Activated gamma-delta T cell treated with anti-CD3 and anti-CD28 coated beads, Interleukin-2, amount 50 U/mL, for 16 hours (primary cell): ENCODE measurements at places on chromosomes 2 and 18.

GRCh38 chr18:39190508-39190907, 1624.9 kb upstream of the CELF4 start:
- DNase-seq: no peak

DNA sequence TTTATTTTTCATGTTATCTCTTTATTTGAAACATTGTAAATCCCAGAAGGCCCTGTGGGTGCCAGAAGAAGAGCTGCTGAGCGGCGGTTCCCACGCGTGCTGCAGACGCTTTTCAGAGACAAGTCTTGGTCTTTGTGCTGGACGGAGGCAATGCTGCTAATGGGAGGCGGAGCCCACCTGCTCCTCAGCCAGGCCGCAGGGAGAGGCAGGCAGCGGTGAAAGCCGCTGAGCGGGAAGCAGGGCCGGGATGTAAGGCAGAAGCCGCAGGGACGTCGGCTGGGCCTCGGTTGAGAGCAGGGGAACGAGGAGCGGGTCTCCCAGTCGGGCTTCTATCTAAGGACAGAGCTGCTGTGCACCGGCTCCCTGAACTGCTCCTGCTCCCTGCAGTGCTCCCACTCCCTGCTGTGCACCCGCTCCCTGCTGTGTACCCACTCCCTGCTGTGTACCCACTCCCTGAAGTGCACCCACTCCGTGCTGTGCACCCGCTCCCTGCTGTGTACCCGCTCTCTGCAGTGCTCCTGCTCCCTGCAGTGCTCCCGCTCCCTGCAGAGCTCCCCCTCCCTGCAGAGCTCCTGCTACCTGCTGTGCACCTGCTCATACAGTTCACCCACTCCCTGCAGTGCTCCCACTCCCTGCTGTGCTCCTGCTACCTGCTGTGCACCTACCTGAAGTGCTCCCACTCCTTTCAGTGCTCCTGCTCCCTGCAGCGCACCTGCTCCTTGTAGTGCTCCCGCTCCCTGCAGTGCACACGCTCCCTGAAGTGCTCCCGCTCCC, 16.4 kb downstream of the TMEM18 start:
- DNase-seq: no peak

DNA sequence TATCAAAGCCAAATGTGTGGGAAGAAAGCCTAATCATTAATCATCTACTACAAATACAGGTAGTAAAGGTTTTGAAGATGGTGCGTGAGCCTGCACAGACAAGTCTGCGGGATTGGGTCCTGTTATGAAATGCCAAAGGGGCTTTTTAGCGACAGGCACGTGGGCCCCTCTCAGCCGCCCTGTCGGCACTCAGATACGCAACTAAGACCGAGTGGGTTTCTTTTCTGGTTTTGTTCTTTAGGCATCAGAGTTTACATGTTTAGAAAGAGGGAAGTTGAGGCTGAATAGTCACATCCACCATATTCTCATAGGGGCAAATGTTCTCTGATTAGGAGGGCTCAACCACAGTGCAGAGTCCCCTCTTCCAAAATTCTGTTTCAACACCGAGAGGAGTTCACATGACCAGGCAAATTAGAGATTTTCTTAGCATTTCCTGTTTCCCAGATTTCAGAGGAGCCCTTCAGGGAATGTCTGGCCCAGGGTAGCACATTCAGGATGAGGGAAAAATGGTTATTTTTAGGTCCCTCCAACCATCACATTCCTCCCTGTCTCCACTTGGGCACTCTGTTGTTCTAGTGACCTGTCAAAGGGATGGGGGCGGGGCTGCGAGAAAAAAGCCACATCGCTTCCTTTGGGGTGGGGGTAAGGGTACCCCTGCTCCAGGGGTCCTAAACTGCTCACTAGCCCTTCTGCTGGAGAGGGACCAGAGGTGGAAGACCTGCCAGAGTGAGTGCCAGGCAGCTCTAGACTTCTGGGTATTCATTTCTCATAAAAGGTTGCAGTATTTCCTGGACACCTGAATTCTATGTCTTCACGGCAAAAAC, 159.2 kb downstream of the BCL2 start:
- no peak for DNase-seq

DNA sequence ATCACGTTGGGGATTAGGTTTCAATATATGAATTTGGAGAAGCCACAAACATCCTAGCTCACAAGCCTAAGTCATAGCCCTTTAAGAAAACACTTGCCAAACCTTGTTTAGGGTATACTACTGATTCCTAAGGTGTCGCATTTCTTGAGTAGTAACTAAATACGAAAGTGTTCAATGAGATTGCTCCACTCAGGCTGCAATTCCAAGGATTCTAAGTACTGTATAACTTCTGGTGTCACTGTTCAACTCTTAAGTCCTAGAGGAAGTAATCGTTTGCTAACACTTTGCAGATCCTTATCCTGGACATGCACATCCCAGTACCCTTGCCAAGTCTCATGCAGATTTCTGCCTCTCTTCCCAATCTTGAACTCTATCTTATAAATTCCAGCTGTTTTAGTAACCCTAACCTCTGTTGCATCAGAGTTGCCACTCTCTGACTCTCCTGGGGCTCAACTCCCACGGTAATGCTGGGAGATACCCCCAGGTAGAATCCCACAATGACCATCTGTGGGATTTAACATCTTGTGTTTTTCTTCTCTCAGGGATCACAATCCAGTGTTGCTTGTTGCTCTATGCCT, 122.4 kb downstream of the HIBCH start:
- DNase-seq: no peak

DNA sequence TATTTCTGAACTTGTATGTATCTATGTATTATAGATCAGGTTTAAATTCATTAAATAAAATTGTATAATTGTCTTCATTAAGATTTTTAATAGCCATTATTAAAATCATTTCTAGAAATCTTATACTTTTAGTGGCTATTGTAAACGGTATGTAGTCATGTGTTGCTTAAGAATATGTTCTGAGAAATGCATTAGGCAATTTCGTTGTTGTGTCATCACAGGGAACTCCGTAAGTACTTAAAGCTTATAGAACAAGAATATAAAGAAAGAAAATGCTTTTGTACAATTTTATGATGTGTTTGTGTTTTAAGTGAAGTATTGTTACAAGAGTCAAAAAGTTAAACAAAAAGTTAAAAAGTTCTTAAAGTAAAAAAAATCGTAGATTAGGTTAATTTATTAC, 765.8 kb downstream of the METTL4 start:
- DNase-seq: no peak

DNA sequence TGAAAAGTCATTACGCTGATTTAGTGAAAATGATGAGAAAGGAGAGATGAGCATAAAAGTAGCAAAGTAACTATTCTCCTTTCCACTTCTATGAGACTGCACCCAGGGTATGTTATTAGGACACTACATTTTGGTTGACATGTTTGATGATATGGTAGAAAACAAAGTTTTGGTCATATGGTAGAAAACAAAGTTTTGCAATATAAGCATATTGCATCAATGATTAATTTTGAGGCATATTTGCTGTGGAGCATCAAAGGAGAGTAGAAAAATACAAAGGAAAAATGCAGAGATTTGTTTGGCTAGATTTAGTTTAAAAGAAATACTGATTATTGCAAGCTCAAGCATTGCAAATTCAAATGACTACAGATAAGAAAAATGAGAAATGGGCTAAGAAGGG, 182.1 kb downstream of the KCNH7 start:
- DNase-seq: no peak

- DNase-seq: no peak
Observed at GRCh38 chr2:216624251-216624650, 9.0 kb upstream of the IGFBP2 start.

DNA sequence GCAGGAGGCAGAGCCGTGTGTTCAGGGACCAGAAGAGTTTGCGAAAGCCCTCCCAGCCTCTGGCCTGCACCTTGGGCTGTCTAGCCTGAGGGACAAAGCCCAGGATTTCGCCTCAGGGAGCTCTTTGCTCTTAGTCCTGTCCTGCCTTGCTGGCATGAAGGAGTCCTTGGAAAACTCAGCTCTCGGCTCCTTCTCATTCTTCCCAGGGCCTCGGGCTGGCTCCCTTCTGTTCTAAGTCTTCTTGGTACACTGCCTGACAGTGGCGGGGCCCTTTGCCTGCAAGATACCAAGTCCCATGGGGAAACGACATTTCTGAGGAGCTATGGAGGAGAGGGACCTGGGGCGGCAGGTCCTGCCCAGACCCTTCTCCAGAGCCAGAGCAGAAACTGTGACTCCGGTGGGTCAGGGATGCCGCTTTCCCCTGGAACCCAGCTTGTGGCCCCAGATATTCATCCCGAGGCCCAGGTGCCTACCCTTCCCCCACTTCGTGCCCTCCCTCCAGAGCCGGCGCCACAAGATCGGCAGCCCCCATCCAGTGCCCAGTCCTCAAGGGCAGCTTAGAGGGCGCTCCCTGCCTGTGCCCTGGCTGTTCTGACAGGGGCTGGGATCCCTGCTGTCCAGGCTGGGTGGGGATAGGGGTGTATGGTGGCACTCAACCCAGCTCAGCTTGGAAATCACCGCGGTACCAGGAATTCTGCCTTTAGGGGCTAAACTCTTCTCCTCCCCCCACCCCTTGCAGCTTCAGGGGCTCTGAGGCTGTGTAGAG, 5.5 kb upstream of the CYP26B1 start:
- DNase-seq: no peak

GRCh38 chr18:58992301-58993231, 127.9 kb downstream of the ZNF532 start:
- DNase-seq: no peak

GRCh38 chr2:105237045-105237765, 4.3 kb upstream of the GPR45 start:
- no peak for DNase-seq

GRCh38 chr18:74654638-74655037, 57.0 kb downstream of the ZNF407 start:
- DNase-seq: no peak

- DNase-seq: no peak
Observed at GRCh38 chr18:71238974-71239624, 950.3 kb downstream of the SOCS6 start.

DNA sequence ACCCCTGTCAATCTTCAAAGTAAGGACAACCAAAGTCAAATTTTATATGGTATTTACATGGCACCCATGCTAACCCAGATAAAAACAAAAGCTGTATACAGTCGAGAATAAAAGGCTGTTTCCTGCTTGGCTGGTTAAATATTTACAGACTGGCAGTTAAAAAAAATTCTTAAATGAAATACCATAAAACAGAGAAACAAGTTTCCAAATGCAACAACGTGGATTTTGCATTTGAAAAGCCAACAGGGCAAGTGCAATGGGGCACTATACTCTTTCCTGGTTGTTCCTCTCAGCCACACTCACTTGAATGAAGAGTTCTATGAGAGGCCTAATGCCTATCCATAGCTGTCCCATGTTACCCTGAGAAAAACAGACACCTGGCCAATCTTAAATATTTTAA, 6.1 kb upstream of the NR4A2 start:
- no peak for DNase-seq

GRCh38 chr18:13932285-13933025, 17.1 kb upstream of the MC2R start:
- DNase-seq: no peak

GRCh38 chr18:11886577-11887110, 21.5 kb downstream of the MPPE1 start:
- no peak for DNase-seq

GRCh38 chr2:209305026-209305425, 118.8 kb upstream of the MAP2 start:
- DNase-seq: no peak

DNA sequence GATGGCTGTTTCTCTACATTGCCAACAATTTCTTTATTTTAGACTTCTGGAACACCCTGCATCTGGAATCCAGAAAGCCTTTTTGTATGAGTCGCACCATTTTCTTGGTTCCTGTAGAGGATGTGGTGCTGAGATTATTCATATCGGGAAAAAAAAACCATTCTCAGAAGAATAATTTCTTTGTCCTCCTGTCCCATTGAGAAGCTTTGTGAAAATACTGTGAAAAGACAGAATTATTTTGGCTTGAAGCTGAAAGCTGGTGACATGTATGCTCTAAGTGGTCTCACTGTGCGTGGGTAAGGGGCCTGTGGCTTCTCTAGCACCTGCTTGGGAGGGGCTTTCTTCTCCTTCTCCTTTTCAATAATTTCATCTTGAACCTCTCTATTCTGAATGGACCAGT, 138.4 kb downstream of the FAM210A start:
- no peak for DNase-seq

DNA sequence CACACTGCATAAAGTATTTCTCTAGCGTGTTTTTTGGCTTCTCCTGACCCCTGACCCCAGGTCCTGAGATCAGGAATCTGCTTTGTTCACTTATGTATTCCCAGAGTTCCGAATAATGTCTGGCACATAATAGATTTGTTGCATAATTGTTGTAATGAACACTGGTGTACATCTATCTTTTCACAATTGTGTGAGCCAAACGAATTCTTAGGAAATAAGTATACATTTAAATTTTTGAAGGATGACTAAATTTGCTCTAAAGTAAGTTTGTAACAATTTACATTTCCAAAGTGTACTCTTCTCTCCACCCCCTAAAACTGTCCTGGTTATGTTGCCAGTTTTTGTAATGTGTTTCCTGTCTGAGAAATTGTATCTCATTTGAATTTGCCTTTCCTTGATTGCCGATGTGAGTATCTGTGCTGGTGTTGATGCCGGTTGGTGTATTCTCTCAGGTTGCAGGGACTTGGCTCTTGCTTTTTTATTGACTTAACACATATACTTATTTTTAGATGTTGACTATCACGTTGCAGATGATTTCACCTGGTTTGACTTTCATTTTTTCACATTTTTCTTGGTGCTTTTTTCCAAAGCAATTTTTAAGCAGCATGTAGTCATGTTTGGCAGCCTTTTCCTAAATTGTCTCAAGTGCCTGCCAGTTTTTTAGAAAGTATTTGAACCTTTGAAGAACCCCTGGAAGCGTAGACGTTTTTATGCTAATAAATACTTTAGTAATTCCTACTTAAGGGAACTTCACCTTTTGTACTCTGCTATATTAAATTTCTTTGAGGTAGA, 16.1 kb upstream of the FARP2 start:
- DNase-seq: no peak

DNA sequence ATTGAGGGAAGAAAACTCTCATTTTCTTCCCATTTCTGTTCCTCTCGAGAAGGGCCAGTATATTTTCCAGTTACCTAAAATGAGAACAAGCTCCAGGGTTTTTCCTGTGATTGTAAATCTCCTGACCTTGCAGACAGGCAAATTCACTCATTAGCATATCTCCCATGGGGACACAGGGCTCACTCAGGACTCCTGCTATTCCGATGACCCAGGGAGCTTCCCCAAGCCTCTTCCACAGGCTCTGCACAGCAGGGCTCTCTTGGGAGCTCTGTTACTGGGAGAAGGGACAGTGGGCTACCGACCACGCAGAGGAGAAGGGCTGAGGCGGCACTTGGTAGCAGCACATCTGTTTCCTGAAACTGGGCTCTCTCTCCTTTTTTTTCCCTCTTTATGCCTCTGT, 135.2 kb upstream of the CAPN13 start:
- DNase-seq: no peak

DNA sequence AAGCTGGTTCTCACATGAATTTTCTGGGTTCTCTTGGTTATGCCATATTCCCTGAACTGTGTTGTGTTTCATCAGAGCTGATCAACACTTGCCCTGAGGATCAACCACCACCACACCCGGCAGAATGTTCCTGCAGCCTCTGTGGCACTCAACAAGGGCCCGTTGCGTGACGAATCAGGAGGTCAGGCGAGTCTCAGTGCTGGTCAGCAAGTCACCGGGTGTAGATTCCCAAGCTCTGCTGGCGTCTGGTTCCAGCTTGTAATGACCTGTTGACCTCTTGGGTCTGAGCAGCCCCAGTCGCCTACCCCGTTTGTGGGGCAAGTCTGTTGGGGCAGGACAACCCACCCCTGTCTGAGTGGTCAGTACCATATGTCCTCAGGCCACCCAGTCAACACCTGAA, 46.0 kb downstream of the ADCY3 start:
- DNase-seq: no peak

GRCh38 chr2:155930312-155930711, 402.2 kb downstream of the NR4A2 start:
- no peak for DNase-seq

- DNase-seq: no peak
Observed at GRCh38 chr2:114727012-114727411, 284.6 kb downstream of the DPP10 start.
